ENCODE measurements at places on chromosomes 13 and 19.
A peak's percentile ranks its signal among the peaks of the same experiment; 100 is the strongest.

- DNase-seq, result no peak
These were observed 694.3 kb upstream of the SGCG start for GRCh38 chr13:22486490-22486889.

- DNase-seq, result peak; percentile 78
These were observed 62.1 kb downstream of the DGKH start for GRCh38 chr13:42110410-42111155.

GRCh38 chr13:46555722-46556417 lies 2.9 kb downstream of the LRCH1 start:
- no peak for DNase-seq

GRCh38 chr19:39122934-39123731 lies 2.5 kb upstream of the PAK4 start:
- DNase-seq, result no peak
